ENCODE measurements at places on chromosomes 11 and 22.

DNA sequence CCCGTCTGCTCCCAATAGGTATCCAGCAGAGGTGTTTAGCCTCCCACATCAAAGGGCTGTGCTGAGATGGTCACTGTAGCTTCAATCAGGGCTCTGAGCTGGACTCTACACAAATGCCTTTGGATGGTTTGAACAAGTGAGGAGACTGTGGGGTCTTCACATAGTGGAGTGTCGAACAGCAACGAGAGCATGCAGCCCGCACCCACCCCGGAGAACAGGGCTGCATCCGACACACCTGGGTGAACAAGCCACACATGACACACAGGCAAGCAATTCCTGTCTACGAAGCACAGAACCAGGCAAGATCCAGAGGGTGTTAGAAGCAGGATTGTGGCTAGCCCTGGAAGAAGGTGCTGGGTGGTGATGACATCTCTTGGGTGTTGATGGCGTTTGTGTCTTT, 58.0 kb upstream of the FGF3 start:
- no peak for DNase-seq

- DNase-seq, result peak; percentile 67
Observed at GRCh38 chr11:29093416-29094120, 923.3 kb downstream of the KCNA4 start.

DNA sequence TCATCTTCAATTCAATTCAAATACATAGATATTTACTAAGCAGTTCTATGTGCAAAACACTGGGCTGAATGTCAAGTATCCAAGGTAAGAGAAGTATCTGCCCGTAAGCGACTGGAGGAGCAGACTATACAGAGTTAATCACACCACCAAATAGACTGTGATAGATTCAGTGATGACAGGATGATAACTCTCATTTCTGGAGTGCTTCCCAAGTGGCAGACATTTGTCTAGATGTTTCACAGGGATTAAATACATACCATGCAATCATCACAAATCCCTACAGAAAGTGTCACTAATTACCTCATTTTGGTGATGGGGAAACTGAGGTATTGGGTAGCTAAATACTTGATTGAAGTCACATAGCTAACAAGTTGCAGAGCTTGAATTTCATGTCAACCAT, 508.7 kb upstream of the TENM4 start:
- DNase-seq, result no peak

- DNase-seq, result no peak
Observed at GRCh38 chr11:94546886-94547285, 3.2 kb downstream of the FUT4 start.

DNA sequence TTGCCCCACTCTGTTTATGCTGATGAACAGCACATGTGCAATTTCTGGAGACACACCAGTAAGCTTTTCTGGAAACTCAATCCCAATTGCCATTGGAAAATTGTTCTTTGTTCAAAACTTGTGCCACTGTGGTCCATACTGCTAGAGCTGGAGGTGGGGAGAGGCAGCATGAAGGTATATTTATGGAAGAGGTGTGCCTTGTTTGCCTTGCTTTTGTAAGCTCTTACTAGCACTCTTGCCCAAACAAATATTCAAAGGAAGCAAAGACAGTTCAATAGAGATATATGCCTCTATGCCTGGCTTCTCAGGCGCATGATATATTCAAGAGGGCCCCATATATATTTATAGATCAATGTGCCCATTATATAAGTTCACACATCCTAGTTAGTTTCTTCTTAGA, 42.7 kb downstream of the TIMP3 start:
- DNase-seq, result no peak

DNA sequence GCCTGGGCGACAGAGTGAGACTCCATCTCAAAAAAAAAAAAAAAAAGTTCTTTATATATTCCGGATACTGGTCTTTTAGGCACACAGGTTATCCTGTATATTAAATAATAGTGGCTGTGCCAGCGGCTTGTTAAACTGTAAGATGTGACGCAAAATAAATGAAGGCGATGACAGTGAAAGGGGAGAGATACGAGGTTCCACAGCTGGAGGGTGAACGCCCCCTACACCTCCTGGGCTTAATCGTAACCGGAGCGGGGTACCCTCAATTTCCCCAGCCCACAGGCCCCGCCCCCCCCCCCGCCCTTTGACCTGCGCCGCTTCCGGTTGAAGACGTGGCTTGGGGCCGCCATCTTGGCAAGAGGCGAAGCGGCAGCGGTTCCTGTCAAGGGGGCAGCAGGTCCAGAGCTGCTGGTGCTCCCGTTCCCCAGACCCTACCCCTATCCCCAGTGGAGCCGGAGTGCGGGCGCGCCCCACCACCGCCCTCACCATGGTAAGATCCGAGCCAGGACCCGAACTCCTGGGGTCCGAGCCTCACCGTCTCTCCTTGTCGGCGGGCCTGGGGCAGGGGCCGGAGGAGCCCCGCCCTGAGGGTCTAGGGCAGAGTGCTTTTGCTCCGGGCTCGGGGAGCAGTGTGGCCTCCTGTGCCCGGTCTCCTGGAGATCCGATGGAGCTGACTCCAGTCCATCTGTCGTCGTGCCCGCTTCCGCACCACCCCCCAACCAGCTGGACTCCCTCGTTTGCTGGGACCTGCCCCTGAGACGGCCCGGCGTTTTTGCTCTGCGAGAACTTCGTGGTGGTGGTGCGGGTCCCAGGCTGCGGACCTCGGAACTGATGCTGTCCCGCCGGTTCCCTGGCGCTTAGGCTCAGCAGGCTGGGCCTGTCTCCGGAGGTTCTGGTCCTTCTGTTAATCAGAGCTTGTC, at the start of gene ARCN1:
Gene ARCN1, plus strand, starts transcription at position 349 of the 920 bp plus-strand sequence. Its CDS starts 139 bp downstream, at position 488.
- peak; percentile 74 for DNase-seq

- DNase-seq, result peak; percentile 91
Observed at GRCh38 chr22:38802671-38803121, 8.8 kb upstream of the DNAL4 start.

GRCh38 chr11:2360081-2360642, 16.9 kb upstream of the CD81 start:
- no peak for DNase-seq

DNA sequence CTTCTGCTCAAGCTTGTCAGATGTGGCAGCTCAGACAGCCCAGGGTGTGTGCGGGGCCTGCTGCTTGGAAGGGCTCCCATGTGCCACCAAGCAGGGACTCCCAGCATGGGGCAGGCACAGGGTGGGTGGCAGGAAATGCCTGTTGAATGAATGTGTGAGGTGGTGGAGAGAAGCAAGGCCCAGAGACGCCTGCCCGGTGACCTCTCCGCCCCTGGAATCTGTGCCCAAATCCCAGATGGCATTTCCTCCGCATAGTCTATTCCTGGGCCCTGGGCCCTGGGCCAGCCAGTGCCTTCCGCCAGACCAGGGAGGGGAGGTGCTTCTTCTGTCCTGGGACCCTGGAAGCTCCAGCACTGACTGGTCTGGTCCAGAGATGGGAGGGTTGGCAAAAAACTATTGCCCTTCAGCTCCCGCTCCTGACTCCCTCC, 3.7 kb downstream of the CST6 start:
- peak; percentile 68 for DNase-seq

DNA sequence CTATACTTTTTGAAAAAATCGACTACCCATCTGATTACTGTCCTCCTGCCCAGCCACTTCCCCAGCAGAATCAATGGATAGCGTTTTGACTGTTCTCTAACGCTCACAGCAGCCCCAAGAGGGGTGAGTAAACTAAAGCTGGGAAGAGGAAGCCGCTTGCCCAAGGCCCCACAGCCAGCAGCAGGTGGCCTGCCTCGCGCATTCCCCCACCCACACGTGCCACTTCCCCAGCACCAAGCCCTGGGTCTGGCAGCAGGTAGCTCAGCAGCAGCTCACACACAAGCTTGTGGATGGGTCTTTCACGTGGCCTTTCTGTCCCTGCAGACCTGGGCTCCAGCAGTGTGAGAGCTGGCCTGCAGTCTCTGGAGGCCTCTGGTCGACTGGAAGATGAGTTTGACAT, 34.3 kb downstream of the TOM1 start:
- DNase-seq, result no peak

- DNase-seq, result no peak
Observed at GRCh38 chr11:27055065-27055682, 14.6 kb downstream of the BBOX1 start.

DNA sequence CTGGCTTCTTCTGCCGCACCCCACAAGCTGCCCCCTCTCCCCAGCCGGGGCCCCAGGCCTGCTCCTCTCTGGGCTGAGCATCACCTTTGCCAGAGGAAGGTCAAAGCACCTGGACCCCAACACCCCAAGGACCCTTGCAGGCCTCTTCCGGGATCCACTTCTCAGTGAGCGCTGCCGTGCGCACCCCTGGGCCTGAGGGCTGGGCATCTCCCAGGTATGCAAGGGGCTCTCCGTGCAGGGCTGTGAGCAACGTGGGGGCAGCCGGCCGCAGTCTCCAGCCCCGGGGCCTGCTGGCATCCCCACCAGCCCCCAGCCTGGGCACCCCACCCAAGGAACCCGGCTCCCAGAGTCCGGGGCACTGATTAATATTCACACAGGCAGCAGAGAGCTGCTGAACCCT, 64.0 kb downstream of the BRD1 start:
- no peak for DNase-seq

DNA sequence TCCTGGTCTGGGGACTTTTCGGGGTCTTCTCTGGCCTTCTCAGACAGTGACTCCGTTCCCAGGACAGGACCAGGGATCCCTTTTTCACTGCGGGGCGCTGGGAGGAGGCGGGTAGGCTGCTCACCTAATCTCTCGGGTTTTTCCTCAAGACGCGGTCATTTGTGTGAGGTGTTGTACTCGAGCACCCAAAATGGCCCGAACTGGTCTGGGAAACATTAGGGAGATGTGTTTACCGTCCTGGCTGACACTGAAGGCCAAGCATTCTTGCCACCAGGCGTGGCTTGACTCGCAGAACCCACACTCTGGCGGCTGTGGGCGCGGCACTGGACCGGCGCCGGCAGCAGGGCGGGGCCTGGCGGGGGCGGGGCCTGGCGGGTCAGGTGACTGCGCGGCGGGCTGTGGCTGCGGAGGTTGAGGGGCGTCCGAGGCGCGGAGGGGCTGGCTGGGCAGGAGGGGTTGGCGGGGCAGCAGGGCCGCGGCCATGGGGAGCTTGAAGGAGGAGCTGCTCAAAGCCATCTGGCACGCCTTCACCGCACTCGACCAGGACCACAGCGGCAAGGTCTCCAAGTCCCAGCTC, at the start of gene SWAP70:
Gene SWAP70, plus strand, starts transcription at position 379 of the 577 bp plus-strand sequence. Its CDS starts 103 bp downstream, at position 482.
- DNase-seq, result peak; percentile 92

GRCh38 chr11:17801166-17801565, 66.6 kb downstream of the KCNC1 start:
- no peak for DNase-seq

- DNase-seq, result no peak
Observed at GRCh38 chr11:23586173-23586572, 725.9 kb upstream of the CCDC179 start.

GRCh38 chr22:41036924-41037323, 55.5 kb upstream of the EP300 start:
- no peak for DNase-seq

- DNase-seq, result peak; percentile 92
Observed at GRCh38 chr22:45210991-45211390, 29.7 kb downstream of the KIAA0930 start.

GRCh38 chr11:26286472-26287066, 45.4 kb upstream of the ANO3 start:
- DNase-seq, result peak; percentile 18

DNA sequence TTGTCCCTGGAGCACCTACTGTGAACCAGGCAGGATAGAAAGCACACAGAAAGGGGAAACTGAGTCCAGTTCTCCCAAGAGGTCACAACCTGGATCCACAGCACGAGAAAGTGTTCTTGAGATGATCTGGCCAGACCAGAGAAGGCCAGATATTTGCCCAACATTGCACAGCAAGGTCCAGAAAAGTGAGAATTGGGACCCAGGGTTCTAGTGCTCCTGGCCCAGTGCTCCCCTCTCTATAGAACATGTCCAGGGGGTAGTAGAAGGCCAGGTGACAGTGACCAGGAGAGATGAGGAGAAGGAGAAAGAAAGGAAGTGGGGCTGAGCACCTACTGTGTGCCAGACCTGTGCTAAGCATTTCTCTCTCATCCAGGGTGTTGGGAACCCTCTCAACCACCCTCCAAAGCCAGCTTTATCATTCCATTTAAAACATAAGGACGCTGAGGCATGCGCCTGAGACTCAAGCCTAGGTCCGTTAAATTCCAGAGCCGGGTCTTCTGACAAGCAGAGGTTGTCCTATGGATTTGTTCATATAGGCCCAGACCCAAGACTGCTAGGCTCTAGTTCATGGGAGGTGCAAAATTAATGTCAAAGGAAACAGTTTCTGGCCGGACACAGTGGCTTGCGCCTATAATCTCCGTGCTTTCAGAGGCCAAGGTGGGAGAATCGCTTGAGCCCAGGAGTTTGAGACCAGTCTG, 128.7 kb downstream of the MN1 start:
- DNase-seq, result no peak

DNA sequence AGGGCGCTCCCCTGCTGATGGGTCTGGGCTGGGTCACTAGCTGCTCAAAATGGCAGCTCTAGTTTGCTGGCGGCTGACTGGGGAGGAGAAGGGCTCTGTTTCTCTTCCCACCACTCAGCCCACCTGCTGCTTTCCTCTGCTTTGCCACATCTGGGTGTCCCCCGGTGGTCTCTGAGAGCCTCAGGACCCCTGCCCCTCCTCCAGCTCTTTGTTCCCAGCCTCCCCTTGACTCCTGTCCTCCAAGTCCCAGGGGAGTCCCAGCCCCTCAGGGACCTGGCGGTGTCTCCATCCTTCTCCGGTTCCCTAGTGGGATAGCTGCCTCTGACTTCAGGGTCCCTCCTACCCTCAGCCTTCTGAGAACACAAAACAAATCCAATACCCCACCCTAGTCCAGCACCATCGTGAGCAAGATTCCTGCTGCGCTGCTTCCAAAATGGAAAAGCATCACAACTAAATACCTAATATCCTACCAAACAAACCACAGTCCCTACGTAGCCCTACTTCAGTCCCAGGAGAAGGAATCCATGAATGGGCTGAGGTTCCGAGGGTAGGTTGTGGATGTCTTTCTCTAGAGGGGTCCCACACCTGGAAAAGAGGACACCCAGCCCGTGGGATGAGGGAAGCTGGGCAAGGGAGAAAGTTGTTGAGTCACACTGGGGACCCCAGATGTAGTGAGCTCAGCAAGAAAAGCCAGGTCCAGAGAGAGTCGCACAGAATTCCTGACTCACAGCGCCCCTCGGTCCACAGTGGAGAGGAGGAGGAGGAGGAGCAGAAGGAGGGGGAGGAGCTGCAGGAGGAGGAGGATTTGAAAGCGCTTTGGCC, 45.0 kb upstream of the NNMT start:
- DNase-seq, result no peak

DNA sequence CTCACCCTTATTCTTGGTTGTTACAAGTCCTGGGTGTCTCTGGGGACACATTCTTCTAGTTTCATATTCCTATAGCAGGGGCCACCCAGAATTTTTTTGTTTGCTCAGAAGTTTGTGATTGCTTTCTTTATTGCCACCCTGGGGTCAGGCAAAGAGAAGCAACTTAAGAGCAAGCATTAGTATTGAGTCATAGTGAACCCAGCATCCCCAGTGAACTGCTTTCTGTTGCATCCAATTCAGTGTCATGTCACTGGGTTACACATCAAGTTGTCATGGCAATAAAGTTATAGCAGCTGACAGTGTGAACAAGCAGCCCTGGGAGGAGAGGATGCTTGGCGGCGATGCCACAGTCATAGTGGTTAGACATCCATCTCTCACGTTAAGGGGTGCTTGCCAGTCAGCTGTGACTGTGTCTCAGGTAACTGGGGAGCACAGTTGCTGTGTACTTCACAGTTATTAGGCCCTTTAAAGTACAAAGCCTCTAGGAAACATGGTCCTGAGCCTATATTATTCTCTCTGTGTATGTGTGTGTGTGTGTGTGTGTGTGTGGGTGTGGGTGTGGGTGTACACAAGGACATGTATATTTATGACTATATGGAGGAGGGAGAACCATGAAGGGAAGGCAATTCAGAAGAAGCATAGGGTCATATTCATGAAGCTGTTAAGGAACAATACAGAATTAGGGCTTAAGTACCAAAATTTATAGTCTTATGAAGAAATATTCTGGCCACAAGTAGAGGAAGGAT, 52.5 kb downstream of the TRIM44 start:
- peak; percentile 39 for DNase-seq

All from fibroblast of gingiva (primary cell).